Activated CD4-positive, alpha-beta T cell treated with anti-CD3 and anti-CD28 coated beads for 48 hours (primary cell): ENCODE measurements at places on chromosomes 3 and 15.

DNA sequence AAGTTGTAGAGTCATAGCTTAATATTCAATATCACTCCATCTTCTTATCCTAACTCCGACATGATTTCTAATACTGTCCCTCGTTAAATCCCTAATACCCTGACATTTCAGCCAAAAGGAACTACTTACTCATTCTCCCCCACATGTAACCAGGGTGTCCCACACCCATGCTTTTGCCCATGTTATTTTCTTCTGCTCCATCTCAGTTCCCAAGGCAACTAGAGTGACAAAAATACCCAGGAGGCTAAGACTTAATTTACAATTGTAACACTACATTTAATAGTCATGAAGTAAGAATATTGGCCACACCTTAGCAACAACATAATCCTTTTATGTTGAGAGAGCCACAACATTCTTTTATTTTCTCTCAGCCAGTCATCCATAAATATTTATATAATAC is 248.5 kb upstream of the TGFBR2 start:
- no peak for DNase-seq

- no peak for DNase-seq
Observed at GRCh38 chr3:177694951-177695350, 497.7 kb upstream of the TBL1XR1 start.

GRCh38 chr15:37638691-37639090 is 295.7 kb upstream of the TMCO5A start:
- no peak for DNase-seq

- DNase-seq: no peak
Observed at GRCh38 chr3:195097331-195098255, 173.4 kb downstream of the XXYLT1 start.

GRCh38 chr3:190458040-190458439 is 8.3 kb upstream of the TMEM207 start:
- DNase-seq: no peak

DNA sequence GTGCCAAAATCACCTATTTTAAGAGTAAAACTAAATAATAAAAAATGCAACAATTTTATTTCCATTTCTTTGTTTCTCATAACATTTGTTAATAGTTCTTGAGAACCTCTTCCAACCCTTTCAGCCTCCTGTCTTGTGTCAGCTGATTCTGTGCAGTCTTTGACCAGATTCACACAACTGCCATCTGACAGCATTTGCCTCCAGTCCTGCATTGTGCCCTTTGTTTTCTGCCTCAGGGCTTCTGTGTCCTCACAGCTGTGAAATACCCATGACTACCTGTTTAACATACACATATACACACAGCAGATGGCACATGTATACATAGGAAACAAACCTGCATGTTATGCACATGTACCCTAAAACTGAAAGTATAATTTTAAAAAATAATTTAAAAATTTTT is 13.2 kb upstream of the CNTN6 start:
- no peak for DNase-seq

- no peak for DNase-seq
Observed at GRCh38 chr15:43250785-43251184, 15.9 kb downstream of the TGM5 start.

DNA sequence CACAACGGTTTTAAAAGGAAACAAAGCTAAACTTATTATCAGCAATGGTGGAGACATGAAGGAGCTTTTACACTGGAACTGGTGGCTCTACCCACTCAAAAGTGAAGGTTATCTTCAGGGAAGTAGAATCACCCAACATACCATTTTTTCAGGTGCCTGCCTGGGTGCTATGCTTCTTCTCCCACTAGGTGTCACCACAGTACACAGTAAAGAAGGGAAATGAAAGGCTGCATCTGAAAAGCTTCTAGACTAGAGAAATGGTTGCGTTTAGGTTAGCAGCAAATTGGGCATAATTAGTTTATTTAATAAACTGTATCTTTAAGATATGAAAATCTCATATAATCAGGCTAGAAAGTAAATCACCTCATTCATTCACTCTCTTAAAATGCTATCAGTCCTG is 47.0 kb upstream of the SELENOK start:
- peak; percentile 33 for DNase-seq

DNA sequence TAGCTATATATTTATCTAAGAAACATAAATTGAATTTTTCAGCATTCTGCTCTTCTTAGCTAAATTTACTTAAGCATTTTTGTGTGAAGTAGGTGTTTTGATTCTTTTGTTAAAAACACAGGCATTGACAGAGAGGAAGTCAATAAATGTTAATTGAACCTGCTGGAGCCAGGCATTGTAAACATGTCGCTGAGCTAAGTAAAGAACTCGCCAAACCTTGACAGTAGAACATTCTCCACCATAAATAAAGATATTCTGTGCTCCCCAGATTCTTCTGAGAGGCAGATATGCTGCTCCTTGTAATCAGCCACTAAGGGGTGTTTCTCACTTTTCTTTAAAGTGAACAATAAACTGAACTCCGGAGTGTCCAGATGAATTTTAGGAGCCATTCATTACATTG is 38.4 kb downstream of the SYNM start:
- no peak for DNase-seq

GRCh38 chr15:75200765-75201615 is 692 bp upstream of the C15orf39 start:
- peak; percentile 64 for DNase-seq

- no peak for DNase-seq
Observed at GRCh38 chr3:112074006-112074405, 12.2 kb upstream of the C3orf52 start.

DNA sequence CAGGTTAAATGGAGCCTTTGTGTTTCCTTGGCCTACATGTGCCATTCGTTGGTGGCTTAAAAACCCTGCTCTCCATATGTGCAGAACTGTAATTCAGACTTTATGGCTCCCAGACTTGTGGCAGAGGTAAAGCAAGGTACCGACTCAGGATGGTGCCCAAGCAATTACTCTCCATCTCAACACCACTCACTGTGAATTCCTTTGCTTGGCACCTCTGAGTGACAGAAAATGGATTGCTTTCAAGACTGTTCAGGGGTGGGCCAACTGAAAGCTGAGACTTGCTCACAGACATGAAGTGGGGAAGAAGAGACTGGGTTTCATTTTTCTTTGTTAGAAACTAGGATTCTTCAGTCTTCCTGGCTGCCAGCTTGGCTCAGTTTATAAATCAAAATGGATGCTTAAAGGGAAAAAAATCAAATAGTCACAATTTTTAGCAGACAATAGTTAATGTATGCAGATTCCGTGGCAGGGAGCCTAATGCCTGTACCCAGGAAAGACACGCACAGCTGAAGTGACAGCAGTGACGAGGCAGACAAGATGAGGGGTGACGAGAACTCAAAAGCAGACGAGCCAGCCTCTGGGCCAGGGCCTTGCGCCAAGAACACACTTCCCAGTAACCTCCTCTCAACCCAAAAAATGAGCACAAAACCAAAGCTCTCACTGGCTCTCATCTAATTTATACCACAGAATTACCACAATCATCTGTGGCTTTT is 207.9 kb upstream of the SLC2A2 start:
- no peak for DNase-seq

GRCh38 chr3:131326307-131326706 is 55.3 kb upstream of the NUDT16 start:
- no peak for DNase-seq

DNA sequence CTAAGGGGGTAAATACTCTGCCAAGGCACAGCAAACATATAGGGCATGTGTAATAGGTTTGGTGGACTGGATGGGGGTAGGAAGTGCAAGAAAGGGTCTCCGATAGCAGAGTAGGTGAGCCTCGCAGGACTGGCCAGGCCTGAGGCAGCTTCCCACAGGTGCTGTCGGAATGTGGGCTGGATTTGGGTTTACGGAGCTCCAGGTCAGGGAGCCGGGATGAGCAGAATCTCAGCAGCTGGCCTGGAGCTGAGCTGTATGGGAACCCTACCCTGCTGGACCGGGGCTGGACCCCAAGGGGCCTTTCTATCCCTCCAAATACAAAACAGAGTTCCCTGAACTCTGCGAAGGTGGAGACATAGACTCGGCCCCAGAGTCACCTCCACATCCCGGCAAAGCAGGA is 15.0 kb downstream of the KLF15 start:
- DNase-seq: no peak
